Aorta (tissue), 5 donors: ENCODE measurements at places on chromosomes 2 and 18. TPM values are rescaled to one million over a fixed set of nuclear protein-coding genes. Genes with fewer than 3 reads are reported as not detected.

Gene ATIC
- 40.3 TPM for total RNA-seq

Gene CD8A
- 2.9 TPM for total RNA-seq

Gene PROM2
- total RNA-seq: 2.8 TPM

Gene RUFY4
- total RNA-seq: 0.39 TPM

Gene GATA6
- total RNA-seq: 28.7 TPM

Gene FBXO11
- total RNA-seq: 80.4 TPM

Gene RHOB
- total RNA-seq: 271 TPM

DNA sequence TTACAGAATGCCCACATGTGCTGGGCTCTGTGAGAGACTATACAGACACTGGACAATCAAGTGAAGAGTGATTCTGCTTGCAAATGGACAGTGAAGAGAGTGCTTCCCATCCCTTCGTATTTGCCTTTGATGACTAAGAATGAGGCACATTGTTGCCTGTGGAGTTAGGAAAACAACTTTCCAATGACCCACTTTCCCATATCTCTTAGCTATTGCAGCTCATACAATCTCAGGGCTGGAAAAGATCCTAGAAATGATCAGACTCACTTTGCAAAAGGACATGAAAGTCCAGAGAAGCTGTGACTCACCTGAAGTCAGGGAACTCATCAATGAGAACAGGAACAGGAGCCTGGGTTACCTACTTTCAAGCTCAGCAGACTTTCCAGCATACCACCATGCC, 440.5 kb upstream of the TCF4 start:
- no peak overlapping the region for H3K4me3 ChIP-seq
- no peaks in the 10 kb centered on the region for H3K27me3 ChIP-seq
- H3K36me3 ChIP-seq: no peaks in the 10 kb centered on the region
- H3K27ac ChIP-seq: no peak overlapping the region
- no peaks in the 10 kb centered on the region for H3K4me1 ChIP-seq

DNA sequence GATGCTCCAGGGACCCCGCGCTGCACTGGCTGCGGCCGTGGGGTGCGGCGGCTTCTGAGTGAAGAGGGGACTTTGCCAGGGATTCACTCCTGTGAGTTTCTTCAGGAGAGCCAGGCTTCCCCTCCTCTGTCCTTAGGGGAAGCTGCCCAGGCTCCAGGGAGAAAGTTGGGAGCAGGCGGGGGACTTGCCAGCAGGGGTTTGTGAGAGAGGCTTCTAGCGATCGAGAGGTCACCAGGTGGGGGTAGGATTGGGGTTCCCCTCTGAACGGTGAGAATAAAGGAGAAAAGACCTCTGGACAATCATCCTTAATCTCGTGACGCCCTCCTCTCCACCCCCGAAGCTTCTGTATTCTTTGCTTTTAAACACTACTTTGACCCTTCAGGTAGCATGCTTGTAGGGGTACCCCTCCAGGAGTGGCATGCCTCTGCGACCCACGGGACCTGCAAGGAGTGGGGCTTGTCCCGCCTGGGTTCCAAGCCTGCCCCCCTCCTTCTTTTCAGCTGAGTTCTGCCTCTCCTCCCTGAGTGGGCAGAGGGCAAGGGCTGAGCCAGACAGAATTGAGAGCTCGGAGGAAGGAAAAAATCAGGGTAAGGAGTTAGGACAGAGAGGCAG, 601 bp downstream of the PROKR1 start:
- no peak for DNase-seq
- no peak overlapping the region for H3K4me3 ChIP-seq
- no peaks in the 10 kb centered on the region for H3K4me1 ChIP-seq
- no peak overlapping the region for H3K27ac ChIP-seq
- H3K27me3 ChIP-seq: no peaks in the 10 kb centered on the region

DNA sequence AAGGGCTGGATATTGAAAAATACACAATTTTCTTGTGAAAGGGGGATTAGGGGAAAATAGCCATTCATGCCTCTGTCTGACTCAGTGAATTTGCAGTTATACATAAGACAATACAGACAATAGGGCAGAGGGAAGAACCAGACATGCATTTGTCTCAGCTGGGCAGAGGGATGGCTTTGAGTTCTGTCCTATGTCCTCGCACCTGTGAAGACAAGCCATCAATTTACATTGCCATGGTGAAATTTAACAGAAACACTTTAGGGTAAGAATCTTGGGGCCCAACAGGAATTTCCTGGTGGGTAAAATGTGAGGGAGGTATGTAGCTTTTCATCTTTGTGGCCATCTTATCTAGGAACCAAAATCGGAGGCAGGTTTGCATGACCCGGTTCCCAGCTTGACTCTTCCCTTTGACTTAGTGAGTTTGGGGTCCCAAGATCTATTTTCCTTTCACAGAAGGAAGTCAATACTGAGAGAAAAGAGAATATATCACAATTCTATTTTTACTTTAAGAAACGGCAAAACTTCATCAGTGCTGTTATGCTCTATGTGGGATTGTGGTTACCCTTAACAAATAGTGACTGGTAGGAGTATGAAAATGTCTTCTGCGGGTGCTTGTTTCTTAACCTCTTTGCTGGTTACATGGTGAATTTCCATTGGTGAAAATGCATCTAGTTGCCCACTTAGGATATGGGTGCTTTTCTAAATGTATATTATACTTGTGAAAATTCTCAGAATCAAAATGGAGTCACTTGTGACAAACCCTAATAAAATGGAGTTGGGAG, 221.8 kb downstream of the SPP2 start:
- no peak overlapping the region for H3K27ac ChIP-seq
- H3K27me3 ChIP-seq: no peaks in the 10 kb centered on the region
- no peak for DNase-seq
- no peaks in the 10 kb centered on the region for H3K4me1 ChIP-seq
- H3K4me3 ChIP-seq: no peak overlapping the region

DNA sequence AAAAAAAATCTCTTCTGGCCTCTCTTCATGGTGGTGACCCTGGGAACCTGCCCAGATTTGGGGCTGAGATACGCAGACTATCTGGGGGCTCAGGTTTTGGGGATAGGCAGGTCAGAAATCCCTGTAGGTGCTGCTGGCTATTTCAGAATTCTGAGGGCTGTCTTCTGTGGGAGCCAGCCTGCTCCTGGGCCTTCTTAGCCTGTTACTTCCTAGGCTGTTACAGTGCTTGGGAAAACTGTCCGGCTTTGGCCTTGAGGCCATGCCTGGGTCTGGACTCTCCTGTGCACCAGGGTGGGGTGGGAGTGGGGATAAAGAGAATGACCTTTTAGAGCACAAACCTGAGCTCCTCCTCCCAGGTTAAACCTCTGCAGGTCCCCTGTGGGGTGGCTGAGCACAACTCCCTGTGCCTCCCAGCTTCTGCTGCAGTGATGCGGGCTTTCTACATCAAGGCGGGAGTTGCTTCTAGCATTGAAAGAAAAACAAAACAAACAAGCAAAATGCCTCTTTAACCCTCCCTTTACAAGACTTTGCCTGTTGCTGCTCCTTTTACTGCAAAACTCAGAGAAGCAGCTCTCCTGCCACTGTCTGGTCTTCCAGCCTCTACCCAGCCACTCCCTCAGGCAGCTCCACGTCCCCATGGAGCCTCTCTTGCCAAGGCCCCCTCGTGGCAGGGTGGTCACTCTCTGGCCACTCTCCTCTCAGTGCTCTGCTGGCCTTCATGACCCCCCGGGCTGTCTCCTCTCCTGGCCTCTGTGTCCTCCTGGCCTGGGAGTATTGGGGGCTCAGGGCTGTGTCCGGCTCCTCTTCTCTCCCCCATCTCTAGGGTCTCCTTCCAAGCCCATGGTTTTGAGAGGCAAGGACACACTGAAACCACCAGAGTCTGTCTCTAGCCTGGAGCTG, 293.0 kb upstream of the HS6ST1 start:
- H3K36me3 ChIP-seq: no peaks in the 10 kb centered on the region
- no peaks in the 10 kb centered on the region for H3K27me3 ChIP-seq
- no peak overlapping the region for H3K27ac ChIP-seq
- DNase-seq: peak; percentile 39
- H3K4me1 ChIP-seq: no peaks in the 10 kb centered on the region

GRCh38 chr2:133486771-133487191, 81.5 kb downstream of the NCKAP5 start:
- H3K36me3 ChIP-seq: no peaks in the 10 kb centered on the region
- no peak for DNase-seq
- H3K4me3 ChIP-seq: no peak overlapping the region
- no peak overlapping the region for H3K27ac ChIP-seq
- H3K27me3 ChIP-seq: no peaks in the 10 kb centered on the region

GRCh38 chr2:74142340-74142739, 5.4 kb downstream of the BOLA3 start:
- H3K4me3 ChIP-seq: no peak overlapping the region
- H3K4me1 ChIP-seq: no peaks in the 10 kb centered on the region
- no peak for DNase-seq

DNA sequence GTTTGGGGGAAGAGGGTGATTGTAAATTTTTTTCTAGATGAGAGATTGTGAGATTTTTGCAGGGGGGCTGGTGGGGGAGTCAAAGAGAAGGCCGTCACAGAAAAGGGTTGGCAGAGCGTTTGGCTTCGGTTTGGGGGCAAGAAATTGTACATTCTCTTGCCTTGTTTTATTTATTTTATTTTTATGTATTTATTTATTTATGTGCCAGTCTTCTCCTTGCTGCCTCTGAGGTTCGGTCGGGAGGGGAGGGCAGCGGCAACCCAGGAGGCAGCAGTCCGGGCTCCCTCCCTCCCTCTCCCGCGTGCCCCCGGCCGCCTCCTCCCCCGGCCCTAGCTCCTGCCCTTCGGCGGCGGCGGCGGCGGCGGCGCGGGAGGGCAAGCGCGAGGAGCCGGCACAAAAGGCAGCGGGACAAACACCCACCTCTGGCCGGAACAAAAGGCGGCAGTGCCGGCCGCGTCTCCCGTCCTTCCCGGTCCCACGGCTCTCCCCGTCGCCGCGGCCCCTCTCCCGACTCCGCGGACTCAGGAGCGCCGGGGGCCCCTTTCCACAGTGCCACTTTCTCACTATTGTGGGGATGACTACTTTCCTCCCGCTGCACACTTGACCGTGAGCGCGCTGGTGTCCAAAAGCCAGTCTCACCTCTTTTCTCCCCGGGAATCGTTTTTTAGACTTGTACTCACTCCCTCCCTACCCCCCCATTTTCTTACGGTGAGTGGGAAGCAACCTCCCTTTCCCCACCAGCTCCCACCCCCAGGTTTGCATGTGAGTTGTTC, 1.2 kb downstream of the BCL11A start:
- DNase-seq: no peak
- H3K27me3 ChIP-seq: no peaks in the 10 kb centered on the region
- H3K36me3 ChIP-seq: no peaks in the 10 kb centered on the region
- no peak overlapping the region for H3K27ac ChIP-seq
- H3K4me3 ChIP-seq: peak overlapping the region; percentile 60
- H3K4me1 ChIP-seq: no peaks in the 10 kb centered on the region
